ENCODE measurements at places on chromosomes 3 and 15. TPM values are rescaled to one million over a fixed set of nuclear protein-coding genes. Genes with fewer than 3 reads are reported as not detected.

The ATP1B3 gene
- total RNA-seq = 74.4 TPM

The CEP63 gene
- total RNA-seq = 33.1 TPM

- no peaks in the 10 kb centered on the region for H3K27me3 ChIP-seq
- H3K27ac ChIP-seq = no peak overlapping the region
- H3K4me3 ChIP-seq = no peak overlapping the region
- no peaks in the 10 kb centered on the region for H3K4me1 ChIP-seq
Observed at GRCh38 chr3:21020681-21021080, 730.3 kb downstream of the ZNF385D start.

The GCSAM gene
- total RNA-seq = 1.5 TPM

DNA sequence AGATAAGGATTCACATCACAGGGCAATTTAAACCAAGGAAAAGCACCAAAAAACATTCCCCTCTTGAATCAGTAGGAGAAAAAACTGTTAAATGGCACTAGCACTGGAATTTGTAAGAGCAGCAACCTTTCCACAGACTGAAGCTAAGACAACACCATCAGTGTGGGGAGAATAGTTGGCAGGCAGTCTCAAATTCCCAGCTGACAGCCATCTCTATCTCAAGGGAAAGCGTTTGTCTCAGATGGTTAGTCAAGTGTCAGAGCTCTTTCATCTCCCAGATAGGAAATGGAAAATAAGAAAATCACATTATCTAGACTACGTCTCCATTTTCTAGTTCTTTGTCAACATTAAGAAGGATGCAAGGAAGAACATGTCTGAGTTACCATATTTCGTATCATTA lies 228.7 kb downstream of the WDR72 start:
- H3K4me3 ChIP-seq = no peak overlapping the region
- no peak overlapping the region for H3K27ac ChIP-seq
- DNase-seq = no peak
- H3K27me3 ChIP-seq = no peaks in the 10 kb centered on the region
- no peaks in the 10 kb centered on the region for H3K36me3 ChIP-seq

DNA sequence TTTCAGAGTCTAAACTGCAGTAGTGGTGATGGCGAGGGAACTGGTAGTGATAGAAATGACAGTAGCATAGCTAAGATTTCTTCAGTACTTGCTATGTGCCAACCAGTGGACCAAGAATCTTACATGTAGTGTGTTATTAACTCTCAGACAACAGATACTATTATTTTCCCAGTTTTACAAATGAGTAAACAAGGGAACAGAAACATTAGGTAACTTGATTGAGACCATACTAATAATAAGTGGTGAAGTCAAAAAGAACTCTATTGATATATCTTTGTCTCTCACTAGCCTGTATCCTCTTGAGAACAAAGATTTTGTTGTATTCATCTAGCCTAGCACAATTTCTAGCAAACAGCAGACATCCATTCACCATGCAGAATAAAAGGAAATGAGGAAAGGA lies 250.1 kb downstream of the ZBTB20 start:
- no peak for DNase-seq
- H3K36me3 ChIP-seq = no peaks in the 10 kb centered on the region
- H3K27ac ChIP-seq = no peak overlapping the region
- no peaks in the 10 kb centered on the region for H3K27me3 ChIP-seq

DNA sequence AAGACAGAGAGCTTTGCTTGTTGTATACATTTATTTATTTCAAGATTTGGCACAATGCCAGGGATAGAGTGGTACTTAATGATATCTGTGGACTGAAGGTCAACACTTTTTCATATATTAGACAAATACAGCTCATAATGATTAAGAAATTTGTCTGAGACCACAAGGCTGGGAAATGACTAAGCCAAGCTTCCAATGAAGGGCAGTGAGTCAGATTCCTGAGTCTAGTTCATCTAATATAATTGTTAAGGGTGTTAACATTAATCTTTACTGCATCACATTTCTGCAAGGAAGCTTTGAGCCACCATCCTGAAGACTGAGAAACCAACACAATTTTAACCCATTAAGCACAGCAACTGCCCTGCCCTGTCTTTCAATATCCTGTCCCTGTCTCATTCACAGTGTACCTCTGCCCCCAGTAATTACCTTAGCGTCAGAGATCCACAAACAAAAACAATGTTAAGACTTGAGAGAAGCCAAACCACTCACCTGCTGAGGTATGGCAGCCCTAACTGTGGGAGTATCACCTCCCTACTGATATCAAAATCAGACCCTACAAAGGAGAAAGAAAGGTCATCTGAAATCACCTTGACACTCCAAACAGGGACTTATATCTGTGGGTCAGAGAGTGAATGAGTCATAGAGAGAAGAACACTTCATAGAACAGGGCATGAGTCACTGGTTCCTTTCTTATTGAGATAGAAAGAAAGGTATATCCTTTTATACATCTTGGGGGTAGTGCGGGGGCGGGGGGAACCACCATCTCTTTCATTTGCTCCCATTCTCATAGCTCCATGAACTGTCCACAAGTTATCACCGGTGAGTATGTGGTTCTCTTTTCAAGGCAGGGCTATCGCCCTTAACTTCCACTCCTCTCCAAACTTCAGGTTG lies 74.7 kb downstream of the MAGI1 start:
- no peaks in the 10 kb centered on the region for H3K36me3 ChIP-seq
- H3K4me1 ChIP-seq = no peaks in the 10 kb centered on the region
- no peak overlapping the region for H3K4me3 ChIP-seq
- H3K27ac ChIP-seq = peak overlapping the region; percentile 45

Measured in breast epithelium (tissue), 4 donors.